ENCODE measurements at places on chromosomes 4 and X.

- no peak for DNase-seq
Observed at GRCh38 chr4:80461412-80461811, 125.9 kb downstream of the CFAP299 start.

GRCh38 chrX:128460835-128461234 lies 408.6 kb upstream of the ACTRT1 start:
- DNase-seq = no peak

- no peak for DNase-seq
Observed at GRCh38 chrX:40570346-40571093, 10.2 kb upstream of the ATP6AP2 start.

DNA sequence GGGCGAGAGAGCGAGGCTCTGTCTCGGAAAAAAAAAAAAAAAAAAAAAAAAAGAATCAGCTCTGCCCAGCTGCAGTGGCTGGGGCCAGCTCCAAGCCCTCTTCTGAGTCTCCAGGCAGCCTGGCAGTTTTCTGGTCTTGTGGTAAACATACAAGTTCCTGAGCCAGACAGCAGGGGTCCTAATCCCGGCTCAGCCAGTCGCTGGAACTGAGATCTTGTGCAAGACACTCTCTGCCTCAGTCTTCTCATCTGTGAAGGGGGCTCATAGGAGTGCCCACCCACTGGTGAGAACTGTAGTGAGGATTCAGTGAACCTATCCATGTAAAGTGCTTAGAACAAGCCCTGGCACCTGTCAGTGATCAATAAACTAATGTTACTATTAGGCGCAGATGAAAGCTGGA lies 41.8 kb downstream of the C4orf50 start:
- no peak for DNase-seq

DNA sequence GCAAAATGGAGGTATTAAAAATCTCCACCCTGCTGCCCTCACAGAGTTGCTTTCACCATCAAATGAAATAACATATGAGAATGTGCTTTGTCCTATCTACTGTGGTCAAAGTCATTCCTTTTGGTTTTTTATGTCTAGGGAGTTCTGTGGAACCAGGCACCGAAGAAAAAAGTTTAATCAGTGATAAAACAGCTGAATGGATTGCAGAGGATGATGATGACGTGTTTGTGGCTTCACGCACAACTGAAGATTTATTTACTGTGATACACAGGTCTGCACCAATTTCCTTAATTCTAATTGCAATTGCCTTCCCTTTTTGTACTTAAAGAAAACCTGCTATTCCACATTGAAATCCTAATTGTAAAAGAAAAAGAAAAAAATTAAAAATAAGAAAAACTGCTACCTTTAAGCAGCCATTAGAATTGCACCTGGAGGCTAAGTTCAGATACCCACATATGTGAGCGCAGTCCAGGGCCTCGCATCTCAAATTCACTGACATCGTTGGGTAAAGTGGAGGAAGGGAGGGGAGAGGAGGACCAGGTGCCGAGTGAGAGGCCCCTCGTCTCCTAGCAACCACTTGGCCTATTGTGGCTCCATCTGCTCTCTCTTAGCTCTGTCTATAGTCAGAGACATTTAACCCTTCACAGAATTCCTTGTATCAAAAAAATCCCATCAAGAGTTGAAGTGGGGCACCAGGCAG lies 10.5 kb upstream of the RTL5 start:
- DNase-seq = no peak

DNA sequence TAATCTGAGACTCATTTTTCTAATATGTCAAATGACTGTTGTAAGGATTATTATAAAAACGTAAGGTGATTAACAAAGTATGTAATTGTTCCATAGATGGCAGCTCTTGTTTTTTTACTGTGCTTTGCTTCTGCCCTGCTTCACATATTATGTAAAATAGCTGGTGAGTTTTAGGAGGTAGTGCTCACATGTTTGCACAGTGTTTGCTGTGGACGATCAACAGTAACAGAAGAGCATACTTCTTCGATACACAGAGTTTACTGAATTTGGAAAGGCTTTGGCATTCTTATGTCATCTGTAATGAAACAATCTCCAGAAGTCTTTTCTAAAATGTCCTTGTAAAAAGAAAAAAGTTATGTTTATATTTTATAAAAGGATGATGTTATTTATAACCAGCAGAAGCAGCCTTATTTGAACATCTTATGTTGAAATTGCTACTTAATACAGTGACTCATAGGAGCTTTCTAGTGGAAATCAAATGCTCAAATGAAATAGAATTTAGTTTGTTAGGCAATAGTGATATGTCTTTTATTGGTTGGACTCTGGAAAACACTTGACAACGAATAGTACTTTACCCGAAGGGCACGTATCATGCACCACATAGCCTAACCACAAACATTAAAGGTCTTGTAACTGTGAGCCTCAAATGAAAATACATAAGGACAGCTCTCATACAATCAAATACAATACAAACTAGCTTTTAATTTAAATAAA lies 1.9 kb upstream of the MTTP start:
- no peak for DNase-seq

- no peak for DNase-seq
Observed at GRCh38 chr4:143384381-143384994, 47.8 kb downstream of the GAB1 start.

- no peak for DNase-seq
Observed at GRCh38 chr4:154564311-154564710, 1.5 kb downstream of the FGB start.

GRCh38 chrX:83845397-83845796 lies 15.5 kb upstream of the CYLC1 start:
- peak; percentile 10 for DNase-seq

- no peak for DNase-seq
Observed at GRCh38 chr4:100869276-100869675, 351.5 kb upstream of the EMCN start.

DNA sequence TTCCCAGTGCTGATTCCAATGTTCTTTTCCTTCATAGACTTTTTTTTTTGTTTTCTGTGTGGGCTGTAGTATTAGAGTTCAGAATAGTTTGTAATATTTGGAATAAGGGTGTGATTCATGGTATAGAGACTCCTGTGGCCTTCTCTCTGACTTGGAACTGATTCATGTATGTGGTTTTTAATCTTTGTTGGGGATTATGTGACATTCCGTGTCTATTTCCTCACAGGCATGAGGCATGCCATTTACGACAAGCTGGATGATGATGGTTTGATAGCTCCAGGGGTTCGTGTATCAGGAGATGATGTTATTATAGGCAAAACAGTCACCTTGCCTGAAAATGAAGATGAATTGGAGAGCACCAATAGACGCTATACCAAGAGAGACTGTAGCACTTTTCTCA lies 44.4 kb downstream of the POLR2B start:
- DNase-seq = no peak

DNA sequence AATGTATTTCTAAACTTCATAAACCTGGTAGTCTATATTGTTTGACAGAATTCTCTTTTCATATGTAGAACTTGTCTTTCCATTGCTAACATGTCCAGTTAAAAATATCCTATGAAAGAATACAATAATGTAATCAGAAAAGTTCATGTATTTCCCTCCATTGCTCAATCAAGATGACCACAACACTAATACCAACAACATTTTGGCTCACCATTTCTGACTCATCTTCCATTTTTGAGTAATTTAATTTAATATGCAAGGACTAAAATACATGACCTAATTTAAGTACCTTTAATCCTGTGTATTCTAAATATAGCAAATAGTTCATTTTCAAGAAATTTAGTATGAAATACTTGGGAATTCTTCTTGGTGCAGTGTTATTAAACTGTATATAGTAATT lies 239.5 kb upstream of the GPC4 start:
- no peak for DNase-seq

- DNase-seq = peak; percentile 15
Observed at GRCh38 chr4:128649575-128650205, 159.8 kb upstream of the JADE1 start.

- DNase-seq = peak; percentile 36
Observed at GRCh38 chr4:47933840-47934239, 19.5 kb upstream of the NFXL1 start.

GRCh38 chr4:100356172-100356571 lies 161.7 kb downstream of the EMCN start:
- DNase-seq = peak; percentile 46

DNA sequence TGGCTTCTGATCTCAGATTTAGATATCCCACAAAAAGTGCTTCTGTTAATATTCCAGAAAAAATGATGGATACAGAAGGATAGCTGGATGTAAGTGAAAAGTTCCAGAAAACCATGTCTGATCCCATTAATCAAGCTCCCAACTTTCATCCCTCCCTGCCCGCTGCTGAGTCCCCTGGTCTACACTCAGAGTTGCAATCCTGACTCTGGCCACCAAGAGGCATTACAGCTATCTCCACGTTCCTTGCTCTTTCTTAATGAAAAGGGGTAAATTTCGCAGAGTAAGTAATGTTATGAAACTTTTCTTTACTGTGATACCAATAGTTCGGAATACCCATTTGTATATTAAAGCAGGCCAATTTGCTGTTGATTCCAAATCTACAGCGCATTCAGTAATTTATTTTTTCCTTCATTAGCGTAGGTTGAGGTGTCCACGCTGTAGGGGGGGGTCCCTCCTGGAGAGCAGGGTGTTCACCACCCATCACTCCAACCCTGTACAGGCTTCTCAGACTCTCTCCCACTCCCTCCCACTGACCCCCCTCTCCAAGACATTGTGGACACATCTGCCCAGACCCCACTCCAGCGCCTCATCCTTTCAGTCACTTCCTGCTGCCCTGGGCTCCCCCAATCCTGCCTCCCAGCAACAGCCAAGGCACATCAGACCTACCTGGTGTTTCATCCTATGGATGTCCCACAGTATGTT lies 55.1 kb downstream of the RAB40A start:
- DNase-seq = no peak

DNA sequence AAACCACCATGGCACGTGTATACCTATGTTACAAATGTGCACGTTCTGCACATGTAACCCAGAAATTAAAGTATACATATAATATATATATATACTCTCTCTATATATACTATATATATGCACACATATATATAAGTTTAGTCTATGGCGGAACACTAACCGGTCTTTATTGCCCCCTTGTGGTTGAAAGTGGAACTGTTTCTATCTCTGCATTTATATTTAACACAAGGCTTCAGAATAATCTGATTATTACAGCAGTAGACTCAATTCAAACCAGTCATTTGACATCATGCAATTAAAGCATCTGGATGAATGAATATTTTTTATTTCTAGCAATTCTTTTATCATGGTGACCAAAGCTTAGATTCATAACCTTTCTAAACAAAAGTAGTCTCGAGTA lies 14.6 kb downstream of the RAB9B start:
- peak; percentile 35 for DNase-seq

All from LoVo (cell line).